ENCODE measurements at places on chromosomes 5 and 9. TPM values are rescaled to one million over a fixed set of nuclear protein-coding genes. Genes with fewer than 3 reads are reported as not detected.

DNA sequence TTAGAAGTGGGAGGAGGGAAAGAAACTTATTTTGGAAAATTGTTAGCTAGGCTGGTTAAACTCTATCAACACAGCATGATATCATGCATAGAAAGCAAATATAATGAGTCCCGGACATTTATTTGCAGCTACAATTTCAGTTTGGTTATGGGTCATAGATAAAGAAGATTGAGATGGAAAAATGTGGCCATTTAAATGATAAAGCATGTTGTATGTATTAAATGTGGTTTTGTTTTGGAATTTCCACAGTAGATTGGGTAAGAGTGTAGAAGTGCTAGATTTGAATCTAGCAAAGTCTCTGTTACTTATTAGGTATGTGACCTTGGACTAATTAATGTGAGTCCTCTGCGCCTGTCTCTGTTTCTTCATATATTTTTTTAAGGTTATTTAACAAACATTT lies 217.4 kb downstream of the KDM4C start:
- H3K27me3 ChIP-seq, result no peaks in the 10 kb centered on the region
- no peaks in the 10 kb centered on the region for H3K36me3 ChIP-seq
- no peak for DNase-seq
- H3K4me3 ChIP-seq, result no peak overlapping the region

DNA sequence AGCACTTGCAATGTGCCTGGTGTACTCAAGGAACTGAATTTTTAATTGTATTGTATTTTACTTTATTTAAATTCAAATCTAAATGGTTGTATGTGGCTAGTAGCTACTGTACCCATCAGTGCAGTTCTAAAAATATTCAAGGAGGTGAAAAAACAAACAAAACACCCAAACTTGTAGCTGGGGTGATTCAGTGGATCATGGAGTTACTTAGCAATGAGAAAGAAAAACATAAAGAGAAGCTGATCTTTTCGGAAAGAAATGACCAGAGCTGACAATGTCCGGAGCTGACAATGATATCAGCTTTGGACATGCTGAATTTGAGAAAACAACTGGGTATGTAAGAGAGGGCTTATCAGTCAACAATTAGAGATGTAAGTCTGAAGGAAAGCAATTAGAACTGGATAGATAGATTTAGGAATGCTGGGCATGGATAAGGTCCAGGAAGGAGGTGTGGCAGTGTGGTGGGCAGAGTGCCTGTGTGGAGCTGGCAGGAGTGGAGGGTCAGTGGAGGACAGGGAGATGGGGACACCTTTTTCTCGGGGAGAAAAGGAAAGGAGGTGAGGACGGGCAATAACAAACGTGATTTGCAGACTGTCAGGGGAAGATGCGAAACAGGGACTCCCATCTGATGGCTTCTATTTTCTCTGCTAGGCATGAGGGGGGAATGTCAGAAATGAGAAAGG lies 113.2 kb downstream of the DCP2 start:
- H3K27me3 ChIP-seq, result peaks cover 8% of the 10 kb centered on the region
- DNase-seq, result no peak
- H3K36me3 ChIP-seq, result no peaks in the 10 kb centered on the region

The TGFBI gene
- 294 TPM for polyA plus RNA-seq

- no peaks in the 10 kb centered on the region for H3K36me3 ChIP-seq
- no peak overlapping the region for H3K4me3 ChIP-seq
- no peaks in the 10 kb centered on the region for H3K4me1 ChIP-seq
- no peak overlapping the region for H3K27ac ChIP-seq
Observed at GRCh38 chr5:110413856-110414255, 312.6 kb downstream of the TMEM232 start.

The TBC1D2 gene
- 21.2 TPM for polyA plus RNA-seq

- H3K4me3 ChIP-seq, result no peak overlapping the region
- H3K4me1 ChIP-seq, result no peaks in the 10 kb centered on the region
- no peak for DNase-seq
- H3K36me3 ChIP-seq, result no peaks in the 10 kb centered on the region
- no peaks in the 10 kb centered on the region for H3K27me3 ChIP-seq
Observed at GRCh38 chr5:52497133-52497693, 290.5 kb upstream of the ITGA1 start.

The GKAP1 gene
- 22.4 TPM for polyA plus RNA-seq

The FBP2 gene
- 0.32 TPM for polyA plus RNA-seq

GRCh38 chr5:11715461-11716196 lies 188.6 kb downstream of the CTNND2 start:
- no peak overlapping the region for H3K27ac ChIP-seq
- no peaks in the 10 kb centered on the region for H3K27me3 ChIP-seq
- H3K36me3 ChIP-seq, result no peaks in the 10 kb centered on the region
- no peak for DNase-seq
- no peaks in the 10 kb centered on the region for H3K4me1 ChIP-seq

The RMRP gene
- 13.0 TPM for polyA plus RNA-seq

DNA sequence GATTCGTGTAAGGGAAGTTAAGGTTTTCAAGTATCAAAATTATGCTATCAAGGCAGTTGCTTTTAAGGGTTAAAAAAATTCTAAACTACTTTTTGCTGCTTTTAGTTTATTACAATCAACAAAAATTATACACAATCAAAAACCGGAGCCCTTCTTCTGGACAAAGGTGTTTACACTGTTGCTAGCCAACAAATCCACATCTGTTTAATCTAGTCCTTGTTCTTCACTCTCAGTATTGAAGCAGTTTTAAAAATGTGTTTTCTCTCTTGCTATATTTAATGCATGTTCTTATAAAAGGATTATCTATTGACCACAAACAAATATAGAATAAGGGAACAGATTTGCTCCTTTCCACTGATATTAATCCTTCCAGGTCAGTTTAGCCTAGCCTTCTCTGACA lies 2.5 kb downstream of the FEM1C start:
- DNase-seq, result no peak
- peaks cover 8% of the 10 kb centered on the region for H3K4me1 ChIP-seq
- no peaks in the 10 kb centered on the region for H3K27me3 ChIP-seq

DNA sequence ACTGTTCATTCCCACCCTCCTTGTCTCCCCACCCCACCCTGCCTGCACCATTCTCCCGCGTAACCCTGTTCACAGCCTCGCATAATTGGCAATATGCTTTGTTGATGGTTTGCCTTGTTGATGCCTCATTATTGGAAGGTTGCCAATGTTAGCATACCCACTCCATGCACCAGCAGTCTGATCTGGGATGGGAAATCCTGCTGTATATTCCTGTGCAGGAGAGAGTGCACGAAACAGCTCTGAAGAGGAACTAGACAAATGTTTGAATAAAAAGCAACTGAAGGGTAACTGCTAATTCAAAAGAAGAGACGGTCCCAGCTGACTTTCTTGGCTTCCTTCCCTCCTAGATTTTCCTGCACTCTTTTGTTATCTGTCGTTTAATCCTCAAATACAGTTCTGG lies 271.7 kb upstream of the TLE4 start:
- no peak for DNase-seq
- no peaks in the 10 kb centered on the region for H3K27me3 ChIP-seq
- no peaks in the 10 kb centered on the region for H3K4me1 ChIP-seq
- no peak overlapping the region for H3K27ac ChIP-seq

DNA sequence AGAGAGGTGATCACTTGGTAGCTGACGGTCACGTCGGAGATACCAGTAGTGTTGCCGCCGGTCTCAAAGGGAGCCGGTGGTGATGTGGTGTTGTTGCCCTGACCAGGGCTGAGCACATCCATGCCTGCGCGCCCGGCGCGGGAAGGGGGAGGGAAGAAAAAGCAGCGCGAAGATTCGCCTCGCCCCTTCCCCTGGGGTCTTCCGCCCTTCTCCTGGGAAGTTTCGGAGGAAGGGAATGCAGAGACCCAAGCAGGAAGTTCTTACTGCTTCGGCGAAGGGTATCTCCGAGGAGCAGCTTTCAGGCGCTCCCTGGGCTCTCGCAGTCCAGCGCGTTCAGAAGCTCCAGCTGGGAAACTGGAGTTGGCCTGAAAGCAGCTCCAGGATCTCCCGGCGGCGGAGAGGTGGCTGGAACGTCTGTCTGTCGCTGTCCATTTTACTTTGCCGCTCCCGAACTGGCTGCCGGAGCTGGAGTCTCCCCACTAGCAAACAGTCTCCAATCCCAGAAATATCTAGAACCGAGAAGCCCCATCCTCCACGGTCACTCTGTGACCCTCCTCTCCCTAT lies 565 bp downstream of the HTR1A start:
- no peaks in the 10 kb centered on the region for H3K4me1 ChIP-seq
- no peak overlapping the region for H3K27ac ChIP-seq
- H3K4me3 ChIP-seq, result no peak overlapping the region
- DNase-seq, result no peak
- H3K27me3 ChIP-seq, result peaks cover 39% of the 10 kb centered on the region
- no peaks in the 10 kb centered on the region for H3K36me3 ChIP-seq

- no peaks in the 10 kb centered on the region for H3K36me3 ChIP-seq
- no peak overlapping the region for H3K4me3 ChIP-seq
- DNase-seq, result no peak
Observed at GRCh38 chr5:60162441-60162840, 268.9 kb upstream of the PDE4D start.

- H3K4me1 ChIP-seq, result peaks cover 34% of the 10 kb centered on the region
- H3K36me3 ChIP-seq, result no peaks in the 10 kb centered on the region
- no peak for DNase-seq
- H3K27ac ChIP-seq, result peak overlapping the region; percentile 59
- peak overlapping the region; percentile 61 for H3K4me3 ChIP-seq
Observed at GRCh38 chr5:65102976-65103711, 334.4 kb downstream of the CWC27 start.

The CNTNAP3 gene
- polyA plus RNA-seq, result 4.4 TPM

DNA sequence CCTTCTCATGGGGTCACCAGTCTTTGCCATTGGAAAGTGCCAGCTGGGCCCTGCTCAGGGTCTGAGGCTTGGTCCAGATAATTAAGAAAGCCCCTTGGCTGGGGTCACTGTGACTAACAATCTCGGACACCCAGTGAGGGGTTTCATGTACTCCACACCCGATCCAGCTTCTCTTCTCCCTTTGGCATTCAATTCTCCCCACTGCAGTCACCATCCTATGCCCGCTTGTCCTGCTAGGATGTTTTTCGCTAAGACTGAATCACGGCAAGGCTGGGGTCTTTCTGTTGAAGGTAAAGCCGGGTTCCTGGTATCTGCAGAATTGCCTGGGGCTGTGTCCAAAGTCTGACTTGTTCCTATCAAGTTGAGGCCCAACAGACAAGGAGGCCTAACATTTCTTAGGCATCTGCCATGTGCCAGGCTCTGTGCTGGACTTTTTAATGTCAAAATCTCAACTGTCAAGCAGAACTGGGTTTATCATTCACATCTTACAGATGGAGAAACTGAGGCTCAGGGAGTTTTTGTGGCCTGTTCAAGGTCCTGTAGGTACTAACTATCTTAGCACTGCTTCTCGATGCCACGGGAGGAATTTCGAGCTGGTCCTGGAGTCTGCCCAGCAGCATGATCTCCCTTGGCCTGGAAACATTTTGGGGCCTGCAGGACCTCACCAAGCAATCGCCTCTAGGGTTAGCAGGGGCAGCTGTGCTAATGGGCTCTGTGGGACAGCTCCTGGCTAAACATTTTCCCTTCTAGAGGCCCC lies 142.0 kb upstream of the ALDH1B1 start:
- no peak for DNase-seq
- H3K4me1 ChIP-seq, result no peaks in the 10 kb centered on the region
- H3K36me3 ChIP-seq, result no peaks in the 10 kb centered on the region
- no peak overlapping the region for H3K27ac ChIP-seq
- no peak overlapping the region for H3K4me3 ChIP-seq

The SPINK7 gene
- 33.6 TPM for polyA plus RNA-seq

The CAMSAP1 gene
- polyA plus RNA-seq, result 9.9 TPM

DNA sequence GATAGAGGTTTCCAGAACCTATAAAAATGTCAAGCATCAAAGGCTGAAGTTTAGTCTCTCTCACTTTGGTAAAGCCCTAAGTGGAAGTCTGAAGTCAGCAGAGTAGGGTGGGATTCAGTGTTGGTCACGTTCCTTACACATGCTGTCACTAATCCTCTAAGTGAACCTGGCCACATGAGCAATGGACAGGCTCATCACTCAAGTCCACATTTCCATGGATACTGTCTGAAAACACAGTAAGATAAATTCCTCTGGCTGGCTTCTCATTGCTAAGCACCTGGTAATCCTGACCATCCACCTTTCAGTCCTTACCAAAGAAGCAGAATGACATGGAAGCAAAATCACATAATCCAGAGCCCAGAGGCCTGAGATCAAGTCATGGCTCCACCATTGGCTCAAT lies 43.8 kb downstream of the GNA14 start:
- no peak overlapping the region for H3K4me3 ChIP-seq
- H3K36me3 ChIP-seq, result no peaks in the 10 kb centered on the region
- no peak overlapping the region for H3K27ac ChIP-seq
- no peaks in the 10 kb centered on the region for H3K4me1 ChIP-seq
- DNase-seq, result no peak
- no peaks in the 10 kb centered on the region for H3K27me3 ChIP-seq

The TMEM174 gene
- polyA plus RNA-seq, result 0.02 TPM

DNA sequence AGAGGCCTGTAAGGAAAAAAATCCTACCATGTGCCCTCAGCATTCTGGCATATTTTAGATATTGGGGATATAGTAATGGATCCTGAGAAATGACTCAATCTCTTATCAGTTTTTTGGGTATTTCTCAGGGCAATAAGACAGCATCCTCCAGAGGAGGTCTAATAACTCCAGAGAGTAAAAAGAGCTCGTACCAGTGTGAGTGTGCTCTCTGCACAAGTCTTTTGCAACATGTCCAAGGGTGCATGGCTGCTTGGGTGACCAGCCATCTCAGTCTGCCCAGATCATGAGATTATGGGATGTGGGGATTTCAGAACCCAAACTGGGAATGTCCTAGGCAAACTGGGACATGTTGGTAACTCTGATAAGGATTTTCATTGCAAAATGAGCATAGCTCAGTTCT lies 15.3 kb downstream of the ASPN start:
- no peak overlapping the region for H3K27ac ChIP-seq
- no peaks in the 10 kb centered on the region for H3K36me3 ChIP-seq
- H3K4me1 ChIP-seq, result no peaks in the 10 kb centered on the region
- no peak for DNase-seq
- H3K27me3 ChIP-seq, result no peaks in the 10 kb centered on the region

- no peak overlapping the region for H3K27ac ChIP-seq
- H3K4me1 ChIP-seq, result no peaks in the 10 kb centered on the region
Observed at GRCh38 chr5:37722236-37723161, 117.3 kb downstream of the GDNF start.

- no peaks in the 10 kb centered on the region for H3K4me1 ChIP-seq
- no peaks in the 10 kb centered on the region for H3K27me3 ChIP-seq
- H3K27ac ChIP-seq, result no peak overlapping the region
- no peaks in the 10 kb centered on the region for H3K36me3 ChIP-seq
Observed at GRCh38 chr5:28512648-28513047, 1474.3 kb upstream of the CDH9 start.
